Stimulated activated CD8-positive, alpha-beta memory T cell treated with anti-CD3 and anti-CD28 coated beads, Interleukin-4, amount 100 ng/mL, for 4 hours (primary cell): ENCODE measurements at places on chromosomes 3 and 15.

DNA sequence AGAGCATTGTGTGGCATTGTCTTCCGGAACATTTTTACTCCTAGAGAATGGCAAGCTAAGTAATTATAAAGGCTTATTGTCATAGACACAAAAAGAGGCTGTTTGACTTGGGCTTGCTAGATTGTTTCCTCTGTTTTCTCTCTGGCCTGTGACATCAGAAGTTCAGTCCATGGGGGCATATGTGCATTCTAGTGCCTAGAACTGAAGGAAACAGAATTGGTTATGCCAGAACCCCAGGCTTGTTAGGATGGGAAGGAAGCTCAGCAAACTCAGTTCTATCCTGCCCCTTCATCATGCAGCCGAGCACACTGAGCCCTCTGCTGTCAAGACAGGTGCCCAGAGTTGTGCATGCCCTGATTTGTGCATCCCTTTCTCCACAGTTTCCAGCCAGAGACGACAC, 131.3 kb downstream of the PDE8A start:
- DNase-seq: no peak

DNA sequence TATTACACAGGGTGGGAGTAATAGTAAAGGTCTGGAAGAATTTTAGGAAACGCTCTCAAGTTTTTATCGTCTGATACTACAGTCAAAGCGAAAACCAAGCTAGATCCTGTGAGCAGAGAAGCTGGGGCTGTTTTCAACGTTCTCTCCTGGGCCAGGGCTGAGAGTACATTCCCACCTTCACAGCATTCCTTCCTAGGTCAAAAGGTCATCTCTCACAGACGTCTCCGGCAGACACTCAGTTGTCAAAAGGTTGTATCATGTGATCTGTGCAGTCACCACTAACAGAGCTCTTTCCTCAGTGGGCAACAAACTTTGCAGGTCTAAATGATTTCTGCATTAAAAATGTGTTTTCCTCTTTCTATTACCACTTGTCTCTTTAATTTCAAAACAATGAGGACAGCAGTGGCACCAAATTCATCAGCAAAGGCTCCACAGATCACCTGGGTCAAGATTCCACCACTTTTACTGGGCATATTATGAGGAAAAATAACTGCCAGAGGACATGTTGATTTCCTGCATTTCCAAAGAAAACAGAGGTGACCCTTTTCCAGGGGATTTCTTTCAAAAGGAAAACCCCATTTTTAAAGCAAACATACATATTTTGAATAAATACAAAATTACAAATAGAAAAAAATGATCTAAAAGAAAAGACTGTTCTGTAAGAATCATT, 41.9 kb downstream of the MEIS2 start:
- DNase-seq: no peak

DNA sequence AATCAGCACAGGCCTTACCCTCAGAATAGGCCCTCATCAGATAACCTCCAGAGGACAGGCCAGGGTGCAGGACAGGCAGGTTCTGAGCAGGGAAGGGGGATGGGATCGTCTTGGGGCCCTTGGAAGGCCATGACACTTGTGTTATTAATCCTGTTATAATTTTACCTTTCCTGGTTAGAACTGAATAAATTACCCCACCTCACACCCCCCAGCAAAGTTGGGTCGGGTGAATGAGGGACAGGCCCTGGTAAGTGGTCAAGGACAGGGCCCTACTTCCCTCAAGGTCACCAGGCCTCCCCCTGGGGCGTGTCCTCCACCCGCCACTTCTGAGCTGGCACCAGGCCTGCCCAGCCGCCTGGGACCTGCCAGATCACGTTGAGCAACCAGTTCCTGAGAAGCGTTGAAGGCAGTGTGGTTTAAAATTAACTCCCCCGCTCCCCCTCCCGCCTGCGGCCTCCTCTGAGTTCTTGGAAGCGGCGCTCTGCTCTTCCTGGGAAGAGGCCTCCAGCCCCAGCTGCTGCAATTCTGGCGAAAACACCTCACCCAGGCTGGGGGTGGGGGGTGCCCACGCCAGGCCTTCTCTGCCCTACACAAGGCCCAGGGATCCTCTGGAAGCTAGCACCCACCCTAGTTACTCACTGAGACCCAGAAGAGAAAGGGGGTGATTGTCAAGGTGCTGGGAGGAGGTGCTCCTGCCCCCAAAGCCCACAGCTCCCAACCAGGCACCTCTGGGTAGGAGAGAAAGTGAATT, 10.6 kb downstream of the CISH start:
- peak; percentile 76 for DNase-seq

- DNase-seq: no peak
These were observed 78.0 kb downstream of the CHCHD6 start for GRCh38 chr3:126781889-126782491.

GRCh38 chr3:195557322-195557721, 14.2 kb upstream of the PPP1R2 start:
- DNase-seq: no peak
